ENCODE measurements at places on chromosomes 4 and X.

GRCh38 chrX:4710618-4711433 is 997.4 kb upstream of the PRKX start:
- no peak for DNase-seq

DNA sequence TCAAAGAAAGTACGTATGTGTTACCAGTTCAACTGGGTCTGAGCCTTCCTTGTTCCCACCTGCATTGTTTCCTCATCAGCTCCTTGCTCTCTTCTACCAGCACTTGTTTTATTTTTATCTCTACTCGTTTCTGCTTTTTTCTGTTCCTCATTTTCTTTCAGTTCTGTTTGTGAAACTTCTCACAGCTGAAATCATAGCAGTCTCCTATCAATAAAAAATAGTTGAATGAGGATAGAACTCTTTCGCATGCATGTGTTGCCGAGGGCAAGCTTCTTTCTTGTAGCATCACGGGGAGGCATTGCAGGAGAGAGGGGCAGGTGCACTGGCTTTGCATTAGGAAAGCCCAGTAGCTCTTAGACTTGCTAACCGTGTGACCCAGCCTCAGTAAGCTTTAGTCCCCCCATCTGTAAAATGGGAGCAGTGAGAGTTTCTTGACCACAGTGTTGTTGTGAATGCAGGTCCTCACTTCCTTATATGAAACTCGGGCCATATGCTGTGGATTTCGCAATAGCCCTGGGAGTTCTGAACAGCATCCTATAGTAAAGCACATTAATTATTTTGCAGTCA is 24.7 kb downstream of the OFD1 start:
- no peak for DNase-seq

GRCh38 chrX:131729295-131729694 is 185.4 kb downstream of the OR13H1 start:
- no peak for DNase-seq

DNA sequence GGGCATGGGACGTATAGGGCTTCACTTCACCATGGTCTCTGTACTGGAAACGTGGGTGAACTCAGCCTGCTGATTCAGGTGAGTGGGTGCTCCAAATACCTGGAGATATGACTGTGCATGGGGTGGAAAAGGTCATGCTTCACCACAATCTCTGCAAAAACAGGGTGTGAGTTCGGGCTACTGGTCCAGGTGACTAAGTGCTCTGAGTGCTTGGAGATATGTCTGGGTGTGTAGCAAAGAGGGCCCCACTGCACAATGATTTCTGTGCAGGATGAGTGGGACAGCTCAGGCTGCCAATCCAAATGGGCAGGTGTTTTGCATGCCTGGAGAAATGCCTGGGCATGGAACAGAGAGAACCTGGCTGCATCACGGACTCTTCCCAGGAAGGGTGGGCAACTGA is 11.2 kb upstream of the CPXCR1 start:
- DNase-seq, result no peak

DNA sequence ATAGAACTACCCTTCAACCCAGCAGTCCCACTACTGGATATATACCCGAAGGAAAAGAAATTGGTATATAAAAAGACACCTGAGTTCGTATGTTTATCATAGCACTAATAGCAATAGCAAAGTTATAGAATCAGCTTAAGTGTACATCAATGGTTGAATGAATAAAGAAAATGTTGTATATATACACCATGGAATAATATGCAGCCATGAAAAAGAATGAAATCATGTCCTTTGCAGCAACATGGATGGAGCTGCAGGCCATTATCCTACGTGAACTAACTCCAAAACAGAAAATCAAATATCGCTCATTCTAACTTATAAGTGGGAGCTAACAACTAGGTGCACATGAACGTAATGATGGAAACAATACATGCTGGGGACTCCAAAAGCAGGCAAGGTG is 143.5 kb upstream of the GK2 start:
- DNase-seq, result no peak

DNA sequence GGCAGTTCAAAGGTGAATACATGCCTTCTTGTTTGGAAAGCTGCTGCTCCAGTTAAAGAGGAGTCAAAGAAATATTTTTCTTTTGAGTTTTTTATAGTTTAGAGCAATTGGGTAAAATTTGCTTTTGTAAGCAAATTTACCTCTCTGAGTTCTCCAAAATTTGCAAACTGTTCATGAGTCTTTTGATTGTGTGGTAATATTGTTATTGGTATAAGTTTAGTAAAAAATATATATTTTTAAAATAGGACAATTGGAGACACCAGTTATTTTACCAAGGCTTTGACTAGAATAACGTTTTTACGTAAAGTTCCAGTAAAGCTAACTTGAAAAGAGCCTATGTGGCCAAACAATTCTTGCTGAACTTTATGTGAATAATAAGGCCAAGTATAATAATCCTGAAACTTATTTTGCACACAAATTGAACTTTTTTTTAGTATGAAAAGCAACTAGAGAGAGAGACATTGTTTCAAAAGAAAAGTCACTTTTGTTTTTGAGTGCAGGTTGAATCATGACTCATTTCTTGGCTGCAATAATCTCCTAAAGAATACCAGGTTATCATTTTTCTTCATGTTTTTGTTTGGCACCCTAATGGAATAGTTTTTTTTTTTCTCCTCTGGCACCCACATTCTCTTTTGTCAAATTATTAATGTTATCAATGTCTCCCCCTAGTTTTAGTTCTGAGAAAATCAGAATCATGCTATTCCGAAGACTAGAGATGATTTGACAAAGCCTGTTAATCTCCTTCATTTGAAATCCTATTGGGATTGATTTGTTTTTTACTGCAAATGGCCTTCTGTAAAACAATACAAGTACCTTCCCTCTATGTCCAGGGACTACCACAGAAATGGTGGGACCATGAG is 57.1 kb downstream of the UGT2B10 start:
- no peak for DNase-seq

DNA sequence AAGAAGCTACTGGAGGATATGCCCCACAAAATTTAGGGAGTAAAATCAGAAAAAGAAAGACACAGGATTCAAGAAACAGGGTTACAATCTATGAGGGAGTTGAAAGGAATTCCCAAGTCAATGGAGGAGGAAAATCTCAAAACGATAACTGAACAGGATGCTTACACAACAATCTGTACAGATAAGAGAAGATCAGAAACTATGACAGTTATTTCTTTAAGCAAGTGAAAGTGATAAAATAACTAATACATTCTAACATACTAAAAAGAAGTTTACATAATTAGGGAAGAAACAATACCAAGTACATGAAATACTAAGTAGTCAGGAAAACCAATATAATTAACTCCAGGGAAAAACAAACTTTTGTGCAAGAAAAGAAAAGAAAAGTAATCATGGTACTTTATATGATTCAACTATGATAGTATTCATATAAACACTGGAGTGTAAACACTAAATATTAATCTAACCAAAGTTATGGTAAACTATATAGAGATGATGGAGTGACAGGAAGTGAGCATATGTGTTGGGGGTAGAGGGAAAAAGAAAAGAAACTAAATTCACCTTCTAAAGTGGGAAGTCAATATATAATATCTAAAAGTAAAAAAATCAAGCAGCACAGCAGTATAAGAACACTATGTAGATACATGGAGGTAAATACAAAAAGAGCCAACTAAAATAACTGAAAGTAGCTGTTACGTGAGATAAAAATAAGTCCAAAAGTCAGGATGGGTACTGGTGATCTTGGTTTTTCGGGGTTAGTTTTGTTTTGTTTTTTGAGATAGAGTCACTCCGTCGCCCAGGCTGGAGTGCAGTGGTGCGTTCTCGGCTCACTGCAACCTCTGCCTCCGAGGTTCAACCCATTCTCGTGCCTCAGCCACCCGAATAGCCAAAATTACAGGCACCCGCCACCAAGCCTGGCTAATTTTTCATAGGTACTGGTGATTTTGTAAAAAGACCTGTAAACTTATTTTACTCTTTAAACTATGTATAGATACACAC is 99.3 kb downstream of the TEX11 start:
- DNase-seq, result no peak

GRCh38 chr4:56844802-56845580 is 23.5 kb upstream of the SPINK2 start:
- DNase-seq, result no peak

DNA sequence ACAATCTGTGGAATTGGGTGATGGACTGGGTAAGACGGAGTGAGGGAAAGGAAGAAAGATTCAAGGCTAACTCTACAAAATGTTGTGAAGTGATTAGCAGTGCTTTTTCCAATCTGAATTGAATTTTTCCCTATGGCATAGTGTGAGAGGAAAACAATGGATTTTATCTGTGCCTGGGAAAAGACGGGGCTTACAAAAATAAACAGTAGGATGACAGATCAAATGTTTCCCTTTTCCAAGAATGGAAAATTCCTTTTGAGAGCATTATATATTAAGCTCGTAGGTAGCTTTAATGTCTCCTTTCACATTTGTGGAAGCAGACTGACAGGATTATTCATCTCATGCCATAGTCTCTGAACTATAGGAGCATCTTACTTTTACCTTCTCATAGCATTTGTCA is 27.8 kb downstream of the ATP11C start:
- no peak for DNase-seq

DNA sequence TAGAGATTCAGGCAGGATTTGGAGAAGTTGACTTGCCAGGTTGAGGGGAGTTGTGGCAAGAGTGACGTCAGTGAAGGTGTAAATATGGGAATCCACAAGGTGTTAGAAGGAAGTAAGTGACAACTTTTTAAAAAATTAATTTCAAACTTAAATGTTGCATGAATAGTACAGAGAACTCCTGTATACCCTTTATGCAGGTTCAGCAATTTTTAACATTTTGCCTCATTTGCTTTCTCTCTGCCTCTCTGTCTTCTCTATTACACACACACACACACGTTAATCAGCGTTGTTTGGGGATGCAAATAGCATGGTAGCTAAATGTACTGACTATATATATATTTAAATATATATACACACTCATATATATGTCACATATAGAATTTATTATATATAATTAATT is 273.7 kb downstream of the SMARCA1 start:
- DNase-seq, result no peak

DNA sequence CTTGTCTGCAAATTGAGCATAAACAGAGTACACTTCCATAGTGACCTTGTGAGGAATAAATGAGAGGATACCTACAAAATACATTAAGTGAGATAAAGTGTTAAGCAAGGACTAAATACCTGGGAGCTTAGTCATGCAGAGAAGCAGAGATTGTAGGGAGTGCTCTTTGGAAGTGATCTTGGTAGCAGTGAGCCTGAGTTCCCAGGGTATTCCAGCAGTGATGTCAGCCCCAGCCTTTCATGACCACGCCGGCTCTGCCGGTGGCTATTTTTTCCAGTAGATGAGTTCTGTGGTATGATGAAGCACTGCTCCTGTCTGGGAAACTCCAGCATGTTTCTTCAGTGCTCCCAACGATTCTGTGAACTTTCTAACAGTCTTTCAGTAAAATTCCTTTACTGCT is 391.5 kb upstream of the IGFBP7 start:
- no peak for DNase-seq
